ENCODE measurements at places on chromosomes 13 and 19.
A peak's percentile ranks its signal among the peaks of the same experiment; 100 is the strongest.

GRCh38 chr13:110027470-110028240, 241.3 kb upstream of the IRS2 start:
- no peak for DNase-seq

- peak; percentile 9 for DNase-seq
These were observed 892 bp downstream of the TRIR start for GRCh38 chr19:12733369-12734214.

DNA sequence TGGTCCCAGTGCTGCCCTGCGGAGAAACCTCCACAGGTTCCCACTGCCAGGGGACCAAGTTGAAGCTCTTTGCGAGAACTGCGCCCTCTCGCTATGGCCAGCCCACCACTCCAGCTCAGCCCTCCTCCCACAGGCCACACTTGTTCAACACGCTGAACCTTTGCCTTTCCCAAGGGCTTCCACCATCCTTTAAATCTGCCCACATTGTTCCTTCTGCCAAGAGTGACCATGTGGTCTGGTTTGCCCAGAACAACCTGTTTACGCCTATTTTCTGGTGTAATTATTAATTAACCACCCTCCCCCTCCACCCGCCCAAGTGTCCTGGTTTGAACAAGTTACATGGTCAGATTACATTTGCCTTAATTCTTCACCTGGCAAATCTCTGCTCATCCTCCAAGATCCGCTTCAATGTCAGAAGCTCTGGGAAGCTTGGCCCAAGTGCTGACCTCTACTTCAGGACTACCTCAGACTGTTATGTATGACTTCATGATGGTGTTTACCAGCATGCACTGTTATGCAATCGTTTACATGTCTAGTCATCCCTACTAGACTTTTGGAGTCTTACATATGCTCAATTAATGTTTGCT, 12.0 kb upstream of the USP12 start:
- no peak for DNase-seq

DNA sequence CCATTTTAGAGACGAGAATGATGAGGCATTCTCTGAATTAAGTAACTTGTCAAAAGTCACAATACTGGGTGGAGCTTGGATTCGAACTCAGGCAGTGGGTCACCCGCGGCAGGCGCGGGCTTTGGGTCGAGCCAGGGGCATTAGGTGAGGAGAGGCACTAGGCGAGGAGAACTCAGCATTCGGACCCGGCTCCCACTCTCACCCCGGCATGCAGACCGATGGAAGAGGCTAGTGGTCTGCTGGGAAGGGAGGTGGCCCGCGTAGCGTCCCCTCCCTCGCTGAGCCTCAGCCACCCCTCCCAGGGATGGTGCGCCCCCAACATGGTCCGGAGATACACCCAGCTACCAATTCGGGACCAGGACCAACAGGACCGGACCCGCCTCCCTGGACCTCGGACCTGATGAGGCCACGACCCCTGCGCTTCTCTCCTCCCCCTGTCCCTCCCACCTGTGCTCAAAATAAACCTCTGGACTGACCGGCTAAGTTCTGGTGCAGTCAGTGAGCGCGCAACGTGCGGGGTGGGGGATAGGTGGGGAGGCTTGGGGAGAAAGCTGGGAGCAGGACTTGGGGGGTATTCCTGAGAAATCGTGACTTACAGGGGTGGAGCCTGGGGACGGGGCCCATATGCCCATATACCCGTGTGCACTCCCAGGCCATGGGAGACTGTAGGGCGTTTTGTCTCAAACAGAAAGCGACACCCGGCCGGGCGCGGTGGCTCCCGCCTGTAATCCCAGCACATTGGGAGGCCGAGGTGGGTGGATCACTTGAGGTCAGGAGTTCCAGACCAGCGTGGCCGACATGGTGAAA, 1.3 kb upstream of the SNAPC2 start:
- DNase-seq = no peak

DNA sequence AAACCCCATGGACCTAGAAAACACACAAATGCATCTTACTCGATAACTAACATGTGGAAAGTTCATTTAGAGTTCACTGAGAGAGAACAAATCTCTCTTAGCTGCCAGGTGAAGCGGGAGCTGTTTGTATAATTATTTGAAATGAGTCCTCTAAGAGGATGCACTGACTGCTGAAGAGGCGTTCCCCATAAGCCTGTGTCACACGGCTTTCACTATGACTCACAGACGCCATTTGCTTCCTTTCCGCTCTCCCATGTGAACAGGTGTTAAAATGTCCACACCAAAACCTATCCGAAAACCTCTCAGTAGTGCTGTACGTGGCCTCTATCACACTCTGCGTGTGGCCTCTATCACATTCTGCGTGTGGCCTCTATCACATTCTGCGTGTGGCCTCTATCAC, 101.8 kb downstream of the SOX1 start:
- DNase-seq = no peak

GRCh38 chr19:38288123-38288855, 15.8 kb upstream of the C19orf33 start:
- no peak for DNase-seq

DNA sequence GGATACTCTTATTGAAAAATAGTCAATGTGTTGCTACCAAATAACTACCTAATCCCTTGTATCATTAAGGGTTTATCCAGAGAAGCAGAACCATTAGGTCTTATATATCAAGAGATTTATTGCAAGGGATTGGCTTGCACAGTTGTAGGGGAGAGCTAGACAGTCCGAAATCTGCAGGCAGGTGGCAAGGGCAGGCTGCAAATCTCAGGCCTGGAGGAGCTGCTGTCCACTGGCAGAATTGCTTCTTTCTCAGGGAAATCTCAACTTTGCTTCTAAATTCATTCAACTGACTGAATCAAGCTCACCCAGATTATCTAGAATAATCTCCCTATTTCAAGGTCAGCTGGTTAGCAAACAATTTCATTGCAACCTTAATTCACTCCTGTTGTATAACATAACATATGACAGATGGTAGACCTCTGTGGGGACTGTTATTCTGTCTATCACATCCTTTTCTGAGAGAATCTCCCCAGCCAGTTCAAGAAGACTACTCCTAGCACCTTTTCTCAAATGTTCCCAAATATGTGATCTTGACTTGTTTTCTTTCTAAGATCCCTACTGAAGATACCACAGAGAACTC, 194.2 kb downstream of the NHLRC3 start:
- DNase-seq = peak; percentile 2

DNA sequence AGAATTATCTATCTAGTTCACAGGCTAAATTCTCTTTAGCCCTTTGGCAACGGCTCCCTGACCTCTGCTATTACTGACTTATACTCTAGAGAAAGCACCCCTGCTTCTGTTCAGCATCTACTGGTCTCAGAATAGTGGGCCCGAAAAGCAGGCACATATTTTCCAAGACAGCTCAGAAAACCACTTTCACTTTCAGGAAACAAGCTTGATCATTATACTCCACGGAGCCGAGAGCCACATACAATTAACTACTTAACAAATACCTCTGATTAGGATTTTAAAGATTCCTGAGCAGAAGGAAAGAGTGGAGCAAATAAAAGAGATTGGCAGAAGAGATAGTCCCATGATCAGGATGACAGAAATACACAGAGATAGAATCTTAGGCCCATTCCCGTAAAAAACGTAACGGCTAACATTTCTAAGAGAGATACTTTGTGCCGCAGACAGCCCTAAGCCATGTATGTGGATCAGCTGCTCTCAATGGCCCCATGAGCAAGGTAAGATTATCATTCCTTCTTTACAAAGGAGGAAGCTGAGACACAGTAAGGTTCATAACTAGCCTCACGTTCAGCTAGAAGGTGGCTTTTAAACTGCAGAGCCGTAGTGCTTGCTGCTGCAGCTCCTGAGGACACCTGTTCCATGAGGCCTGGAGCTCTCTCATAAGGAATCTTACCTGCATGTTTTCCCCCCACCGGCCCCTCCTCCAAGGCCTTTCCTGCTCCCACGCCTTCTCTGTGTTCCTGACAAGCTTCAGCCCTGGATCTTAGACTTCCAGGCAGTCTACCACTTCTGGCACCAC, 227.2 kb downstream of the FOXO1 start:
- DNase-seq = no peak

- no peak for DNase-seq
These were observed 125.4 kb downstream of the FGF14 start for GRCh38 chr13:102276404-102276803.

GRCh38 chr13:43874504-43875092, 4.9 kb downstream of the CCDC122 start:
- DNase-seq = peak; percentile 45

- DNase-seq = no peak
These were observed 101.7 kb upstream of the SERP2 start for GRCh38 chr13:44271915-44272341.

GRCh38 chr13:106597186-106597585, 29.2 kb upstream of the ARGLU1 start:
- no peak for DNase-seq

DNA sequence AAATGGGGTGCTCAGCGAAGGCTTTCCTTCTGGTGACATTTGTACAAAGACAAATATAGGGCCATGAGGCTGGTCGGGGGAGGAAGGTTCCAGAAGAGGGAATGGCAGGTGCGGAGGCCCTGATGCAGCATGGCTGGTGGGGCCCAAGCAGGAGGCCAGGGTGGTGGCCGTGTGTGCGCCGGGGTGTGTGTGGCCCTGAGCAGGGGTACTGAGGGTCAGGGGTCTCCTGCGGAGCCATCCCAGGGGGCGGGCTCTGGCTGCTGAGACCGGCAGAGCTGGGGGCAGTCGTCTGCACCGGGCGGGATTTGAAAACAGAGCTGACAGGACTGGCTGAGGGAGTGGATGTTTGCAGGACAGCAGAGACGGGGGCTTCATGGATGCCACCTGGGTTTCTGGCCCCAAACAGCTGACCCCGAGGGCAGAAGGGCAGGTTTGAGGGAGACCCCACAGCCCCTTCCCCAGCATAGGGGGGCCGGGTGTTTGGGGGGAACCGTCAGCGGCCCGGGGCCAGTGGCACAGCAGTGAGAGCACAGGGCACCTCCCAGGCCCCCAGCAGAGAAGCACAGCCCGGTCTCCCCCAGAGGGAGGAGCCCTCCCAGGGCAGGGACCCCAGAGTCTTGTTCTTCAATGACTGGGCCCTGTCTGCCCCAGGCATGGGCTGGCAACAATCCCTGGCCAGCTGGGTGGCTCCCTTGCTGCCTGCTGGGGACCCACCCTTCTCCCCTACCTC, 11.4 kb downstream of the PIAS4 start:
- no peak for DNase-seq

DNA sequence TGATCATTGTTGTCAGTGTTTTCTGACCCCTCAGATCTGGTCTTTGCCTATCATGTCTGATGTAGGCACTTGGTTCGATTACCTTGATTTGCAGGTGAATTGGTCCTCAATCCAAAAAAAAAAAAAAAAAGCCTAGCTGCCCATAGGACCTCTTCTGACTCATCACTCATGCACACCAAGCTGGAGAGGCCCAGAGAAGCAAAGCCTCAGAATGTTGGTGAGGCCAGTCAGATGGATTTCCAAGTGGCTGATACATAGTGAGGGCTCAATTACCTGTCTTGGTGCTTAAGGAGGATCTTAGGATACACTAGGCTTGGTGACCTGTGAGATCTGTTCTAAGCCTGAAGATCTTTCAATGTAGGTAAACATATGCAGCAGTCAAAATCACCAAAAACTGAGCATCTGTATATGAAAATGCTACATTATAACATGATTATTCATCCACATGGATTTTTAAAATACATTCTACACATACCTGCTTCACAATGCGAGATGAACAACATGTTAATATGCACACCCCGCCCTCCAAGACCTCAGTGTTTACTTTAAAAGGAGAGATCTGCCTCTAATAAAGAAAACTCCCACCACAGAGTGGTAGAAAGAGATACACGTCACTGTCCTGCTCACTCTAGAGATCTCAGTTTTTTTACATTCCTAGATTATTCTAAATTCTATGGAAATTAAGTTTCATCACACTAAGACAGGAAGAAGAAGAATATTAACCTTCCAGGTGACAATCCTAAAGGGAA, 79.9 kb upstream of the RAP2A start:
- DNase-seq = no peak

GRCh38 chr13:111288276-111288675, 32.2 kb upstream of the TEX29 start:
- DNase-seq = no peak

DNA sequence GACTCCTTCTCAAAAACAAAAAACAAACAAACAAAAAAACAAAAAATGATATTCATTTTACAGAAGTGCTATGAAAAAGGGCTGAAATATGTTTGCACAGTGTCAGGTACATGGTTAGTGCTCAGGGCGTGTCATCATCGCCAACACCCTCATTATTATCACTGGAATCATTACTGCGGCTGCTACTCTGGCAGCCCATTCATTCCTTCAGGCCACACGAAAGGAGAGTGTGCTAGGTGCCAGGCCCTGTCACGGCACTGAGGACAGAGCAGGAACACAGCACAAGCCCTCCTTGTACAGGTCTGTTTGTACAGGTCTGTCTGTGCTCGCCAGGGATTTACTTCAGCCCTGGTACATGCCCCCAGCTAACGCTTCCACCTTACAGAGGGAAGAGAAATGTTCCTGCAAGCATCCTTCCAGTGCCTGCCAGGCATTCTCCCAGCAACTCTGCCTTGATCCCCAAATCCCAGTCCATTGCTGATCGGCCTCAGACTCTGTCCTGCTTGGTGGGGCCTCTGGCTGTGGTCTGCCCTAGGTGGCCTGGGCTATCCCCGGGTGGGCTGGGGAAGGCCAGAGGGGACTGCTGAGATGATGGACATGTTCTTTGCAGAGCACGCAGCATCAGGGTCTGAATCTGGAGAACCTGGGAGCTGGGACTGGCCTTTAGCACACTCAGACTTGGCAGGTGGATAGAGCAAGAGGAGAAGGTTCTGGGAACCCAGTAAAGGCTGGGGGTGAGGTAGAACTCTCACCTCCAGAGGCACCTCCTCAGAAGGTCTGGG, 210.7 kb downstream of the URI1 start:
- DNase-seq = no peak

DNA sequence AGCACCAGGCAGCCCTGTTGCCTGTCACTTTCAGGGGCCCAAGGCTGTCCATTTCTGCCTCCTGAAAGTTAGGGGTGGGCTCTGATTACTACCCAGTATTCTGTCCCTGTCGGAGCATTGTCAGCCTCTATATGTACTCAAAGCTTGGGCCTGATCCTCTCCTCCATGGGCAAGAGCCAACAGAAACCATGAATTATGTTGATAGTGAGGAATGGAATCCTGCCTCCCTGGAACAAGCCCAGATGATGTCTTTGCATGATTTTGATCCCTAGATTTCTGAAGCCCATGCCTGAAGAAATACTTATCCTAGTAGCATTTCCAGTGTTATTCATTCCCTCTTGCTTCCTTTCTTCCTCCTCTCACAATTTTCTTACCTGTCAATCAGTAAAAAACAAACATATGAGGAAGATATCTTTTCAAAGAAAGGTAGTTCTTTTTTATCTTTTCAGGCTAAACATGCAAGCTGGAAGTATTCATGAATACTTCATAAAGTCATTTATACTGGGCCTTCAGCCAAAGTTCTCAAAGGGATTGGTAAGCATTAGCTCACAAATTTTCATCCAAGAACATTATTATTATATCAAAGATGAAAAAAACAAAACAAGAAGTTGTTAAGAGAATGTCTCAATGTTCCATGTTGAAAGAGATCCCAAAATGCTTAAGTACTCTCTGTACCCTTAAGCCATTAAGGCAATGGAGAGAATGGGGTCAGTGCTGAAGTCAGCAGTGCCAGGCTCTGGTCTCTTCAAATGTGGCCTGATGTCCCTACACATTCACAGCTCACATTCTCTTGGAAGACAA, 171.7 kb downstream of the NHLRC3 start:
- no peak for DNase-seq

- peak; percentile 30 for DNase-seq
These were observed 57.1 kb downstream of the ALOX5AP start for GRCh38 chr13:30792285-30793000.

GRCh38 chr13:46178821-46179220, 3.2 kb downstream of the LCP1 start:
- DNase-seq = no peak
